ENCODE measurements at places on chromosomes 7 and 10.

DNA sequence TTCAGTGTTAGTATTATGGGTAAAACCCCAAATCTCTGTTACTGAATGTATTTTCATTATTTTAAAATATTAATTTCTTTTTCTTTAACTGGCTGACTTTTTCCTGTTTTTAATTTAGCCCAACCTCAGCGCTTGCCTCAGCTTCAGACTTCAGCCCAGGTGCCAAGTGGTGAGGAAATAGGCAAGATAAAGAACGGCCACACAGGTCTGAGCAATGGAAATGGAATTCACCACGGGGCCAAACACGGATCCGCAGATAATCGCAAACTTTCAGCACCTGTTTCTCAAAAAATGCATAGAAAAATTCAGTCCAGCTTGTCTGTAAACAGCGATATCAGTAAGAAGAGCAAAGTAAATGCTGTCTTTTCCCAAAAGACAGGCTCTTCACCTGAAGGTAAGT, 57.5 kb downstream of the MDFIC start:
- DNase-seq: no peak

DNA sequence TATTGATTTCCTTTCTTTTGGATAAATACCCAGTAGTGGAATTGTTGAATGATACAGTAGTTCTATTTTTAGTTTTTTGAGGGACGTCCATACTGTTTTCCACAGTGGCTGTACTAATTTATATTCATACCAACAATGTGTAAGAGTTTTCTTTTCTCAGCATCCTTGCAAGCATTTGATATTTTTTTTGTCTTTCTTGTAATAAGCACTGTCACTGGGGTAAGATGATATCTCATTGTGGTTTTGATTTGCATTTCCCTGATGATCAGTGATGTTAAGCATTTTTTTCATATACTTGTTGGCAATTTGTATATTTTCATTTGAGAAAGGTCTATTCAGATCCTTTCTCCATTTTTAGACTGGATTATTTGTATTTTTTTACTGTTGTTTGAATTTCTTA, 308.7 kb downstream of the PTEN start:
- no peak for DNase-seq

GRCh38 chr10:124653811-124654651, 90.1 kb downstream of the FAM53B start:
- no peak for DNase-seq

GRCh38 chr10:33334805-33335550, 511 bp upstream of the NRP1 start:
- peak; percentile 86 for DNase-seq

DNA sequence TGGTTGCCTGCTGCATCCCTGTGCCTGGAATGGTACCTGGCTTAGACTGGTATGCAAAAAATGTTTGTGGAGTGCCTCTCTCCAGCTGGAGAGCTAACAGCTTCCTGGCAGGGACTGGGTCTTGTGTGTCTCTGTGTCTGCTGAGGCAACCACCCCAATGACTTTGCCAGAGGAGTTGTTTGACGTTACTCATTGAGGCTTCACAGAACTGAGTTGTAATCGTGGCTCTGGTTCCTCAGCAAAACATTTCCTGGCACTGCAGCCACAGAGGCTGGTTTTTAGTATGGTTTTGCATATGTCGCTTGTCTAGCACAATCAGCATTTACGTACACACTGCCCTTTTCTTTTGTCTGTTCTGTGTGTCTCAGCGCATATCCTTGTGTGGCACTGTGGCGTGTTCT, 7.5 kb downstream of the ZNF282 start:
- no peak for DNase-seq

DNA sequence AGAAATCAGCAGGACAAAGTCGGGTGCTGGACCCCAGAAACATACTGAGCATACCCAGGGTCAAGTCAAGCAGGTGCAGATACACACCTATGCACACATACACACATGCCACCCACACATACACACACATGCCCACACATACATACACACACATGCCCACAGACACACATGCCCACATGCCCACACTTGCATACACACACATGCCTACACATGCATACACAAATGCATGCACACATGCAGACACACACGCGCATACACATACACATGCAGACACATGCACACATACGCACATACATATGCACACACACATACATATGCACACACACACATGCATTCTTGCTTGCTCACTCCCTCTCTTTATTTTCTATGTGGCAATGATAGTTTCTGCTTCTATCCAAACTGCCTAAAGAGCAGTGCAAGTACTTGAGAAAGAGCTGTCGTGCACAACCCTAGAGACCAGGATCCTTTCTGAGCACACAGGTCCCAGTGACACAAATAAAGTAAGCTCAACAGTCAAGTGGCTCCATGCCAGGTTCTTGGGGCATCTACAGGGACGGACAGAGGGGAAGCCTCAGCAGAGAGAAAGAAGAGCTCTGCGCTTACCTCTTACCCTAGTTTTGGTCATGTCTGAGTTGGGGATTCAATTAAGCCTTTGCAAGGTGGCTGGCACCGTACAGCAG, 83.7 kb downstream of the EBF3 start:
- no peak for DNase-seq

GRCh38 chr10:35355971-35356724, 19.8 kb downstream of the CCNY start:
- DNase-seq: no peak

GRCh38 chr10:132166216-132166950, 20.4 kb upstream of the DPYSL4 start:
- DNase-seq: no peak

GRCh38 chr7:69953136-69954067, 355.1 kb downstream of the AUTS2 start:
- no peak for DNase-seq

- DNase-seq: no peak
Measured at GRCh38 chr10:5904227-5904626, 14.2 kb downstream of the FBH1 start.

DNA sequence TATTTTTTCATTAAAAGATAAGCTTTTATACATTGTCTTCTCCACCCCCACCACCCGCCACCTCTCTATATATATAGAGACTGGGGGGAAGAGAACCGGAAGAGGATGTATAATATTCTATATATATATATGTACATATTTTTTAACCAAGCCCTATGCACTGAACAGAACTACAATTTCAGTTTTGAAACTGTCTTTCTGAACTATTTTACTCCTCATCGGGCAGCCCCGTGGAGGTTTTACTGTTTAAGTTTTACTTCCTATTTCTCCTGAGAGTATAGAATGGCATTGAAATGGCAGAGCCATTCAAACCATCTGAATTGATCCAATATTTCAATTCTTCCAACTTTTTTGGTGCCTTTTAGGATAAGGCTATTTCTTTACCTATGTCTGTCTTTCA, 1047.1 kb downstream of the NRG3 start:
- no peak for DNase-seq

DNA sequence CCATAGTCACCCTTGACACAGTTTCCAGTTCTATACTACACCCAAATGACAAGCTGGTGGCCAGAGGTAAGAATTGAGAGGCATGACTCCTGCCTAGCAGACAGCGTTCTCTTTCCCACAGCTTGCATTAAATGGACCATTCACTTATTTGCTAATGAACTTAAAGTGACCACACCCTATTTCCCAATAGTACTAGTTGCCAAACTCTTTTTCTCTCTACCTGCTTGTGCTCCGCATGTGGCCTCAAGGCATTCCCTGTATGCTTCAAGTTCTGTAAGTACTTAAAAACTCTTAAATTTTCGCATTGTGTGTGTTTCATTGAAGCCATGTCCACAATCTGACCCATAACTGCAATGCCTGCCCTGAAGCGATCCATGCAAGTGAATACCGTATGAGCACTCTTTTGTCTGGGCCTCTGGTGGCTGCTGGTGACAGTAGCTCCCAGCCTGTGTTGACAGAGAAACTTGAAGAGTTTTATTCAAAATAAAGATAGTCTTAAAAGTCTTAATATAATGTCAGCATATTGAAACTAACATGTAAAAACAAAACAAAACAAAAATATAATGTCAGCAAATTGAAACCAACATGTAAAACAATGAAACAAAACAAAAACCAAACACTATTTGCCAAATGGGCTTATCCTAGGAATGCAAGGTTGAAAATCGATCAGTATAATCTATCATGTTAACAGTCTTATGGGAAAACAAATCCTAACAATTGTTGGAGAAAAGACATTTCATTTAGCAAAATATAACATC, 73.6 kb downstream of the CCSER2 start:
- no peak for DNase-seq

DNA sequence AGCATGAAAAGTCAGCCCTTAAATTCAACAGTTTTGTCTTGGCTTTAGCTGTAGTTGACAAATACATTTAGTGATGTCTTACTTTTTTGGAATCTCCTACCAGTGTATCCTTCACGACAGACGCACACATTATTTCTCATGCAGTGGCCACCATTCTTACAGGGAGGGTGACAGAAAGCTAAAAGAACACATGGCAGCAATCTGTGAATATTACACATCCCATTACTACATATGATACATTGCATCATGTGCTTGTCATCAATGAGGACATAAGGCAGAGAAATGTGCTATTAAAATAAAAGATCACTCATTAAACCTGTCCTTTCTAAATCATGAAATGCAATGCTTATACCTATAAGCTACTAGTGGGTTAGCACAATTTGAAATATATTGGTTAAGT, 66.6 kb downstream of the VWDE start:
- DNase-seq: no peak

DNA sequence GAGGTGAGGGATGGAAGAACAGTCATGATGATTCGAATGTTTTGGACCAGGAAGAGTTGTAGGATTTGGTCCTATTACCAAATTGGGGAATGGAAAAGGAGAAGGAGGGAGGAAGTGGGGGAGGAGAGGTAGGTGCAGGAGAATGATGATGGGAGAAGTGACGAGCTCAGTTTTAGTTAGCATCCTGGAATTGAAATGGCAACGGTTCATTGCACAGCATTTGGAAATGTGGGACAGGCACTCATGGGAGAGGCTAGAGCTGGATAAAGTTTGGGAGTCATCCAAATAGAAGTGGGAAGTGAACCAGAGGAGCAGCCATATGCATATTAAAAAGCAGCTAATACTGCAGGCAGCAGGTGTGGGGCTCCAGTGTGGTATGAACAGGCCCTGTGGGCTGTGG, 253.6 kb downstream of the SORCS3 start:
- no peak for DNase-seq

DNA sequence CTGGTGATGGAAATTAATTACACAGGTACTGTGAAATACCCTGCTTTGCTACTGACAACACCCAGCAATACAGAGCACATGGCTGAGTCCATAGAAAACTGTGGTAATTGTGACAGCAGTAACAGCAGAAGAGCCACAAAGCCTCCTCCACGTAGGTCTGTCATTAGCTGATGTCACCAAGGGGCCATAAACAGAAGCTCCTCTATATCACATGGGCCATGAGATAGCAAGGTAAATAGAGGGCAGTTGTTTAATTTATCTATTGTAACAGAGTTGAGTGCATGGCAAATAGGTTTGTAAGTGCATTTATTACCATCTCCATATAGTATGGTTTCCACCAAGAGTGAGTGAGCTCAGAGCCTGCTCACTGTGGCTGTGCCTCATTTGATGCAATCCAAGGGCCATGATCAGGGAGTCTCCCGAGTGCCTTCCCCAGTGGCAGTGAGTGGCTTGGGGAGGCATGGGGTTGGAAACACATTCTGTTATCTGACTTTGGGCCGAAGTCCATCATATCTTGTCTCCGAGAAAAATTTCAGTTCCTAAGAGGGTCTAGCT, 281.2 kb downstream of the SKAP2 start:
- no peak for DNase-seq

DNA sequence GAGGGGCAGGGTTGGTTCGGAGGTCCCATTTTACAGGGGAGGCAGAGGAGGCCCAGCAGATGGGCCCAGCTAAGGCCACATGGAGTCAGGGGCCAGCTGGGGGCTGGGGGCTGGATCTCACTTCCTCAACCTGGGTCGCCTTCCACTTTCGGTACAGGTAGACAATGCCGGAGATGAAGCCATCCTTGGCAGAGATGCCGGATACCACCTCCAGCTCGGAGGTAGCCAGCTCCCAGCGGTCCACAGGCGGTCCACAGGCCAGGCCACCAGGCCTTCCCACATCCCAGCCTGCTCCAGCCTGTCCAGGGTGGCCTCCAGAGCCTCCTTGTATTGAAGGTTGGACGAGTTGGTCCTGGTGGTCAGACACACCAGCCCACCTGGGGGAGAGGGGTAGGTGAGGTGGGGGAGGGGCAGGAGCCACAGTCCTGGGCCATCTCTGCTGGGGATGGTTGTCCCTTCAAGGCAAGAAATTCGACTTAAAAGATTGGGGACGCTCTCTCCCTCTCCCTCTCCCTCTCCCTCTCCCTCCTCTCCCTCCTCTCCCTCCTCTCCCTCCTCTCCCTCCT, 3.9 kb downstream of the CLDN4 start:
- no peak for DNase-seq

DNA sequence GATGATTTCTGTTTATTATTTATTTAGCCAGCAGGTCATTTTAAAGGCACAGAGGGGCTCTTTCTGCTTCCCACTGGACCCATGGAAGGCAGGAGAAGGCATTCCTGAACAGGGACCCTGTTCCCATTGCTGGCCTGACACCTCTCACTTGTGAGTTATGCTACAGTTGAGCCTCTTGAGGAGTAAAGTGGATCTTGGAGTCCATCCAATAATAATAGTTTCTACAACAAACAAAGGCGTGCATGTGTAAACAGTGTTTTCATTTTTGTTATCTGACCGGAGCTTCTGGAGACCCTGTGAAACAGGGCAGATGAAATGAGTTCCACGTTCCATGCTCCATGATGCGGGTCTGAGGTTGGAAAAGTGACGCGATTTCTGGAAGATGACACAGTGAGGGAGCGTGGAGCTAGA, 127.3 kb upstream of the HABP2 start:
- no peak for DNase-seq

GRCh38 chr7:25830215-25830614, 321.8 kb upstream of the NFE2L3 start:
- no peak for DNase-seq

GRCh38 chr7:143437578-143437977, 5.7 kb upstream of the TAS2R60 start:
- DNase-seq: no peak

DNA sequence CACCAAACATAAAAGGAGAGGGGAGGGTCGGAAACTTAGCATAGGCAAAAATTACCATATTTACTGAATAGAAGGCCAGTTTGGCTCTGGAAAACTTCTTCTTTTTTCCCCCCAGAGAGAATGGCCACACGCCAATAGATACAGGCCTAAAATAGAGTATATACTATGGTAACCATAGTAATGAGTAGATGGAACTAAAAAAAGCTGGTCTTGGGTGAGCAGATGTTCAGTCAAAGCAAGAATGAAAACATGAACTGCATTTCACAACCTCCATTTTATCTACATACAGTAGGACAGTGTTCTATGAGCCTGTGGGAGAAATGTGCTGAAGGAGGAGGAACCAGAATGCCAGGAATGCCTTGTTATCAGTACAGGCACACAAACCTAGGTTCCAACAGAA, 141.7 kb upstream of the SEMA3A start:
- no peak for DNase-seq

- no peak for DNase-seq
Measured at GRCh38 chr7:129925416-129926002, 27.3 kb downstream of the UBE2H start.

- peak; percentile 8 for DNase-seq
Measured at GRCh38 chr10:108095932-108096925, 931.7 kb upstream of the SORCS1 start.

- DNase-seq: peak; percentile 26
Measured at GRCh38 chr10:103763374-103764202, 91.8 kb downstream of the SH3PXD2A start.

Measured in BE2C (cell line).